ENCODE measurements at places on chromosomes 1 and 21.

DNA sequence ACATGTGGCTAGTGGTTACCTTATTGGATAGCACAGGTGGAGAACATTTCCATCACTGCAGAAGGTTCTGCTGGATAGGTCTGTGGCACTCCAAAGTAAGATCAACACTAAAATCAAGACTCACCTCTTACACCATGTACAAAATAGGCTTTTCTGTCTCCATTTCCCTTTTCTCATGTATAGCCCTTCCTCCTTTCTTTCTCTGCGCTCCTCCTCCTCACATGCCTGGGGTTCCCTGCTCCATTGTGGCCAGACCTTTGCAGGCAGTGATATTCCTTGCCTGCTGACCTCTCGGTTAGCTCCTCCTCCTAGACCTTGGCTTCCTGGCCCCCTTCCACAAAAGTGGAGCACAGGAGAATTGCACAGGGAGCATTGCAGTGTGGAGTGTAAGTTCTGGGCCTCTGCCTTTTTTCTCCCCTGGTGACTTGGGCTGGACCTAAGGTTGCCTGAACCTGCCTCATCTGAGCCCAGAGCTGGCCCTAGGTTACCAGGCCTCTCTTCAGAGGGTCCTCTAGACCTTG lies 33.2 kb upstream of the RBM15 start:
- DNase-seq, result no peak

GRCh38 chr21:26965907-26966581 lies 844 bp downstream of the ADAMTS5 start:
- DNase-seq, result no peak

DNA sequence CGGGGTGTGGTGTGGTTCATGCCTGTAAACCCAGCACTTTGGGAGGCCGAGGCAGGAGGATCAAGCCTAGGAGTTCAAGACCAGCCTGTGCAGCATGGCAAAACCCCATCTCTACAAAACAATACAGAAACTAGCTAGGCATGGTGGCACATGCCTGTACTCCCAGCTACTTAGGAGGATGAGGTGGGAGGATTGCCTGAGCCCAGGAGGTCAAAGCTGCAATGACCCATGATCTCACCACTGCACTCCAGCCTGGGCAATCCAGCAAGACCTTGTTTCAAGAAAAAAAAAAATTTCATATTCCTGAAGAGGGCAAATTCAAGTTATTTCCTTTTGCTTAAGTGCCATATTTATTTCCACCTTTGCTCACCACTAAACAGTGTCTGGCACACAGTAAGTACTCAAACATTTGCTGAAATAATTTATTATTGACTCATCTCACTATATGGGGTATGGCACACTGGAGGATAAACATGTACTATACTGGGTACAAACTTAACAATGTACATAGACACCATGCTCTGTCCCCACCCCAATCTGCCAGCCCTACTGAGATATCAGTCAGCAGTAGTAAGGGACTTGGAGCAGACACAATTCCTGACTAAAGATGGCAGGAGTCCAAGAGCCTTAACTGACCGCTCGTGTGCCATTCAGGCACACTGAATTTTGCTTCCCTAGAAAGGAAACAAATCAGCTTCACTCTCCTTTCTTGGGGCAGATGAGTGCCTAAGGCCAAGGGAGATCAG lies 15.5 kb downstream of the MEAF6 start:
- DNase-seq, result no peak

DNA sequence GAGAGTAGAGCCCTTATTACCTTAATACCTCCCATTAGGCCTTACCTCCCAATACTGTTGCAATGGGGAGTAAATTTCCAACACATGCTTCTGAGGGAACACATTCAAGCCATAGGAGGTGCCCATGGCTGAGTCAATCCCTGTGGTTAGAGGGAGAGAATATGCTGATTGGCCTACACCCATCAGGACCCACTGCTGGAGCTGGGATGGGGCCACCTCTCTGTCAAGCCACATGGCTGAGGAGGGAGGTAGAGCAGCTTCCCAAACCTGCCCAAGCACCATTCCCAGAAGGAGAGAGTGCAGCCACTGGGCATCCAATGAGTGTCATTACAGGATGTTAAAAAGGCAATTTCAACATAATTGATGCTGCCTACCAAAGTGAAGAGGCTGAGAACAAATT lies 228.1 kb downstream of the C1orf94 start:
- no peak for DNase-seq

GRCh38 chr1:28087614-28088167 lies 719 bp downstream of the EYA3 start:
- no peak for DNase-seq

Data from 8988T (cell line).